ENCODE measurements at places on chromosomes 3 and 15.
A peak's percentile ranks its signal among the peaks of the same experiment; 100 is the strongest.

- peak; percentile 100 for DNase-seq
Observed at GRCh38 chr3:130111185-130111864, 29.7 kb downstream of the ALG1L2 start.

GRCh38 chr15:33910741-33911140 is 57.6 kb upstream of the CHRM5 start:
- DNase-seq, result no peak

DNA sequence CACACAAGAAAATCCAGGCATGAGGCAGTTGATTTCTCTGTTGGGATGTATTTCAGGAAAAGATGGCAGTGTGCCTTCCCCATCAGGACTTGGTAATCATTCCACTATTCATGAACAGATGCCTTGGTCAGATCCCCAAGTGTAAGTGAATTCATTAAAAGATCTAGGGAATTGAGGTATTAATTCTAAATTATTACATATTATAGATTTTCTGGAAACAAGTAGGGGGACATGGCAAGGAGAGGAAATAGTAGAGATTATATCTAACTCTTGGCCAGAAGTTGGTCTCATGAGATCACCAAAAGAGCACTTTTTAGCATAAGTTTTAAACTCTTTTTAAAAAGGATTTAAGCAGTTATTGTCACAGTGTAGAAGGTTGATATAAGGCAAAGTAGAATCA is 74.4 kb upstream of the MDFIC2 start:
- no peak for DNase-seq

DNA sequence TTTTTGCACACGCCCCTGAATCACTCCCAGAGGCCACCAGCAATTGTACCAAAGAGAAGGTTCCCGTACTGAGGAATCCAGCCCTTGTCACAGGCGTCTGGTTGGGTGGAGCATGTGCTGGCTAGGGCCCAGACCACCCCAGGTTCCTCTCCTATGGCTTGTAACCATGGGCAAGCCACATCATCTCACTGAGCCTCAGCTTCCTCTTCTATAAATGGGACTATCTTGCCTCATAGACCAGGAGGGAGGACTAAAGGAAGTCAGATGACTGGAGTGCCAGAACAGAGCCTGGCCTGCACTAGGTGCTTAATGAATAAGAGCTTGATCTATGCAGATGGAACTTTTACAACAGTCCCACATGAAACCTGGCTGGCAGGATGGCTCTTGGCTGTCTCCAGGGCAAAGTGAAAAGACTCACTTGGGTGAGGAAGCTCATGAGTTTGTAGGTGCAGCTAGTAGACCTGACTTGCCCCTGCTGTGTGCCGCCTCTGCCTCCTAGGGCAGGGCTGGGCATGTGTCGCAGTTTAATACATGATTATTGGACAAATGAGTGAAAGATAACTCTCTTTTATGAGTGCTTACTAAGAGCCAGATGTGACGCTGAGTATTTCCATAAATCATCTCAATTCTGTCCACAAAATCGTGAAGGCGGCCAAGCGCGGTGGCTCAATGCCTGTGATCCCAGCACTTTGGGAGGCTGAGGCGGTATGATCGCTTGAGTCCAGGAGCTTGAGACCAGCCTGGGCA is 29.3 kb downstream of the CTSH start:
- no peak for DNase-seq

DNA sequence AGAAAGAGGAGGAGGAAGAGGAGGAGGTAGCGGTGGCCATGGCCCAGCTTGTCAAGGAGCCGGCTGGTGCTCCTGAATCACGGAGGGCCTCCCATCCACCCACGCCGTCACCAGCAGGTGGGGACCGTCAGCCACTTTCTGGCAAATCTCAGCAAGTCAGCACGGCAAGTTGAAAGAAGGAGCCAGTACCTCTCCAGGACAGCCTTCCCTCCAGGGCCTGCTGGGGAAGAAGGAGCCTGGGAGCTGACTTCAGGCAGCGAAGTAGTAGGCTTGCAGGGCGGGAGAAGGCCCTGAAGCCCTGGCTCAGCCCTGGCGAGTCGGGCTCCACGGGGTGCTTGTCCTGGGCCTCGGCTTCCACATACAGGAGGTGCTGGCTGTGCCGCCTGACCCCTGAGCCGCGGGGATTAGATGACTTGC is 99.2 kb upstream of the TRPM1 start:
- DNase-seq, result peak; percentile 85

- DNase-seq, result peak; percentile 96
Observed at GRCh38 chr15:64095795-64096667, at the start of gene SNX1. Gene SNX1, plus strand, starts transcription at chr15:64095982. Its CDS starts 32 bp downstream, at chr15:64096014.

- no peak for DNase-seq
Observed at GRCh38 chr15:61018953-61019352, 210.1 kb downstream of the RORA start.

- no peak for DNase-seq
Observed at GRCh38 chr15:74933573-74933972, 4.3 kb downstream of the COX5A start.

GRCh38 chr3:133452641-133453319 is 52.9 kb downstream of the BFSP2 start:
- DNase-seq, result peak; percentile 33

DNA sequence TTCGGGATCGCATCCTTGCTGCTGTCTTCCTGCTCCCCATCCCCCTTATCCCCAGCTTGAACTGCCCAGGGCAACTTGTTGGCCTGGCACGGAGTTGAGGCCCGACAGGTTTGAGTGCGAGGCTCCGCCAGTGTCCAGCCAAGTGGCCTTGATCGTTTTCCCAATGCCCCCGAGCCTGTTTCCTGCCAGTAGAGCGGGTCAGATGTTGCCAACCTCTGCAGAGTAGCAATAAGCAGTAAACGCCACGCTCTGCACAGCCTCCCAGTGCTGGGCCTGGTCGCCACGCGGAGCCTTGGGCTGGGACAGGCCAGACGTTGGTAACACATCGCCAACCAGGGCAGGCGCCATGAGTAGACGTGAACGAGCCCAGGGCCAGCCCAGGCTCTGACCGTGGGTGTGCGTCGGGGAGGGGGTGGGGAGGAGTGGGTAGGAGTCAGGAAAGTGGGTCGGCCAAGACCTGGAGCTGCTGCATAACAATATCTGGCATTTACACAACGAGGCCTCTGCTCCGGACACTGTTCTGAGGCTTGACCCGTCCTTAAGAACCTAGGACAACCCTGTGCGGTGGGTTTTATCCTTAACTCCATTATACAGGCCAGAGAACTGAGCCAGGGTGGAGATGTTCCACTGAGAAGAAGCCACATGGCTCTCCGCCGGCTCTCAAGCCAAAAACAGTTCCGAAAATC is 444 bp upstream of the ABHD14A start:
- DNase-seq, result peak; percentile 33

GRCh38 chr3:5317557-5317956 is 130.1 kb downstream of the EDEM1 start:
- no peak for DNase-seq

DNA sequence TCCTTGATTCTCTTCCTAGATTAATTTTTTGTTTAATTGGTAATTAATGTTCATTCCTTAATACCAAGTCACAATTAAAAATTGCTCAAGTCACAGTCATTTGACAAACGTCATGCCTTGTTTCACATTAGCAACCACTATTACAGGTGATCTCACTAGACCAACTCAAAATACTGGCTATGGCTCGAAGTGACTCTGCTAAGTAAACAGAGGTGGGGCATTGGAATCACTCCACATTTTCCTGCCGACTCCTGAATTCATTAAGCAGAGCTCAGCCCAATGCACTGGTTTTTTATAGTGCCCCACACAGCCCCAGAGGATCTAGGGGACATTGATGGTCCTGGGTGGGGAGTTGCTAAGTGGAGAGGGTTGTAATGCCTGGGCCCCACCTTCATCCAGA is 201.2 kb upstream of the NSMCE3 start:
- DNase-seq, result no peak

DNA sequence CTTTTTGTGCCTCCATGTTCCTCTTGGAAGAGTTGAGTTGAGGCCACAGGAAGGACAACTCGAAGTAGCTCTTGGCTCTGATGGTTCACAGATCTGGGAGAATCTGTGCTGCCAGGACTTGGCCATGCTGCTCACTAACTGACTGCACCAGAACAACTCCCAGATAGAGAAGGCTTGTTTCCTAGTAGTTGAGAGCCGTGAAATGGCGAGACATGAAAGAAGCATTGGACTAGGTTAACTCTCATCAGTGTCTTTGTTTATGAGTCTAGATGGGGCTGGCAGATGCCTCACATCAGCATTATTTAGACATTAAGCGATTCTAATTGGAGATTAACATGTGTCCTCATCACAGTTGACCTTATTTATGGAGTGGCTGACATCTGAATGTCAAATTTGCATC is 92.9 kb upstream of the AGBL1 start:
- DNase-seq, result no peak

GRCh38 chr15:67967871-67968431 is 86.2 kb upstream of the PIAS1 start:
- DNase-seq, result peak; percentile 89

GRCh38 chr15:96627031-96627568 is 296.6 kb downstream of the NR2F2 start:
- DNase-seq, result no peak

DNA sequence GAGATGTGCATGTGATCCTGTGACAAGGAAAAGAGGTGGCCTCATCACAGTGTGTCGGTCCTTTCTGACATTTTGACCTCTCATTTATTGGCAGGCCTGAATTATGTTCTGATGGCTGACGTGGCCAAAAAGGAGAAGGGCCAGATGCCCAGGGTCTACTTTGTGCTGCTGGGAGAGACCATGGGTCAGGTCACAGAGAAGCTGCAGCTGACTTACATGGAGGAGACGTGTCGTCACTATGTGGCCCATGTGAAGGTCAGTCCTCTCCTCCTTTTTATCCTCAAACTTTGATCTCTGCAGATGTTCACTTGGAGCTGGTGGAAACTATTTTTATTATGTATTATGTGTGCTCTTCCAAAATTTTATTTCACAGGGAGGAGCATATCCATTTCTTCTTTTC is 319.3 kb upstream of the CTDSPL start:
- DNase-seq, result no peak

GRCh38 chr3:186815435-186815834 is 9.2 kb upstream of the RFC4 start:
- DNase-seq, result no peak

DNA sequence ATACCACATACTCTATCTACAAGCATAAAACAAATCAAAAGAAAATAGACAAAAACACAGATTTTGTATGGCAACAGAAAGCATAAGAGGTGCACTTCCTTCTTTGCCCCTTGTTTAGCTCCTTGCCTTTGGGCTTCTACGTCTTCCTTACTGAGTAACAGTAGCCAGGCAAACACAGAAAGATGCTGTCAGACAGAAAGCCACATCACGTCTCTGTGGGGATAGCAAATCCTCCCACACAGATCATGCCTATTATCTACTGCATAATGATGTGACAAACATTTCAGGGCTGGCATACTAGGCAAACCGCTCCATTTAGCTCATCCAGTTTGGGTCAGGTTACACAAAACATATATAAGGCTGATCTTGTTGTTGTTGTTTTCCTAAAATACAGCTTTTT is 92.7 kb downstream of the BOC start:
- DNase-seq, result no peak

GRCh38 chr15:38559636-38560307 is 4.8 kb downstream of the RASGRP1 start:
- DNase-seq, result peak; percentile 13

GRCh38 chr3:34174740-34175139 is 376.3 kb downstream of the PDCD6IP start:
- no peak for DNase-seq

GRCh38 chr15:32716915-32717425 is 834 bp upstream of the GREM1 start:
- DNase-seq, result no peak

- no peak for DNase-seq
Observed at GRCh38 chr15:79765081-79765480, 131.7 kb downstream of the MTHFS start.

DNA sequence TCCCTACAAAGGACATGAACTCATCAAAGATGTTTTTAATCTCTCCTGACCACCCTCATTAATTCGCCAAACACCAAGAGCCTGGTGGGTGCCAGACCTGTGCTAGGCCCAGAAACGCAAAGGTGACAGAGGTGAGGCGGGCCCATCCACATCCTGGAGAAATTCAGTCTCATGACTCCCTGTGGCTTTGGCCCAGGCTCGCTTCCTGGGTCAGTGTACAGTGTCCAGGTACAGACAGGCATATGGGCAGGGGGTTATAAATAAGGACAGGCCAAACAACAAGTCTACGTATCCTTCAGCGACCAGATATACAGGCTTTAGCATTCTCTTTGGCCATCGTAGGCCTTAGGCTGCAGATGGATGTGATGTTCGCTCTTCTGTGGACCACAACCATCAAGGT is 945 bp upstream of the PLA2G4F start:
- no peak for DNase-seq

DNA sequence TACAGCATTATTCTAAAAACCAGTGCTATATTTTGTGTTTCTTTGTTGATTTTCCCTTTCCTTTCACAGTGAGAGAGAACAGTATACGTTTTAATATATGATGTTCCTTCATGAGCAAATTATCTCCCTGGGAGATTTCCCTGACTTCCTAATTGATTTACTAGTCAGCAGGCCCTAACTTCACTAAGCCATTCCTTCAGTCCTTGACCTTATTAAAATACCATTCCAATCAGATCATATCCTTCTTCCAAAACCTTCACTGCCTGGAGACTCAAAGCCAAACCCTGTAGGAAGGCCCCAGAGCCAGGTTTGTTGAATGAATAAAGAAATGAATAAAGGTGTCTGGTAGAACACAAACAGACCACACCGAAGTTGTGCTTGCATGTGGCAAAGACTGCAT is 43.8 kb upstream of the ARHGEF3 start:
- no peak for DNase-seq
